ENCODE measurements at places on chromosomes 1 and 21.
A peak's percentile ranks its signal among the peaks of the same experiment; 100 is the strongest.

- DNase-seq: no peak
Measured at GRCh38 chr1:54325284-54325683, 80.9 kb downstream of the SSBP3 start.

DNA sequence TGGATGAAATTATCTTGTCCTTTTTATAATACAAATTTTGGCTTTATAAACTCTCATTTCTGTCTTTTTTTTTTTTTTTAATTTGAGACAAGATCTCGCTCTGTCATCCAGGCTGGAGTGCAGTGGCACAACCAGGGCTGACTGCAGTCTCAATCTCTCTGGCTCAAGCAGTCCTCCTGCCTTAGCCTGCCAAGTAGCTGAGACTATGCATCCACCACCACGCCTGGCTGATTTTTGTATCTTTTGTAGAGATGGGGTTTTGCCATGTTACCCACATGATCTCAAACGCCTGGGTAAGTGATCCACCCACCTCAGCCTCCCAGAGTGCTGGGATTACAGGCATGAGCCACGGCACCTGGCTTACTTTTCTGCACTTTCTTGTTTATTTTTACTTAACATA lies 7.5 kb downstream of the TOR1AIP1 start:
- no peak for DNase-seq

DNA sequence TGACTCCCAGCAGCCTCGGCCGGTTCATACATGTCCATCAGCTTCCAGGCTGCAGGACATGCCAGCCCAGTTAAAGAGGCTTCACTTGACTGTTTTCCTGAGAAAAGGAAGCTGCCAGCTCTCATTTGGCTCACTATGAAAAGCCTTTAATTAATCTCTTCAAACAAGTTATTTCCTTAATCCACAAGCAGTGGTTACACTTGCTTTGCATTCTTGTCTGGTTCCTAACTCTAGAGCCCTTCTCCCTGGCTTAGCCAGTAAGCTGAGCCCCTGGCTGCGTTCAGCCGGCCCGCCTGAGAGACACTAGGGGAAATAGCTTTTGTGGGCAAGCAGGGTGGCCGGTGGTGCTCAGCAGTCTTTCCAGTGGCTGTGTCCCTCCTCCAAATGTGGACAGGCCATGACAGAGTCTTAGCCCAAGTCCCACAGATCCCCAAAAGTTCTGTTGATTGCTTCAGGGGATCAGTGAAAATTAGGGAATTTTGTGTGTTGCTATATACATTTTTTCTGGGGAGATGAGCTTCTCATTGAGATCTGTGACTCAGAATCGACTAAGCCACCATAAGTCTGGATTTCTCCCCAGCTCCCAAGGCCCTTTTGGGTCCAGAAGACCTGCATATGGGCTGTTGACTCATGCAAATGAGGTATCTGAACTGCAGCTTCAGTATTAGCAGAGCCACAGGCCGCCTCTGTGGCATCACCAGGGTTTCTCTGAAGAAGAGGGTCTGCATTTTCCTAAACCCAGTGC lies 10.1 kb downstream of the ATF3 start:
- DNase-seq: no peak

DNA sequence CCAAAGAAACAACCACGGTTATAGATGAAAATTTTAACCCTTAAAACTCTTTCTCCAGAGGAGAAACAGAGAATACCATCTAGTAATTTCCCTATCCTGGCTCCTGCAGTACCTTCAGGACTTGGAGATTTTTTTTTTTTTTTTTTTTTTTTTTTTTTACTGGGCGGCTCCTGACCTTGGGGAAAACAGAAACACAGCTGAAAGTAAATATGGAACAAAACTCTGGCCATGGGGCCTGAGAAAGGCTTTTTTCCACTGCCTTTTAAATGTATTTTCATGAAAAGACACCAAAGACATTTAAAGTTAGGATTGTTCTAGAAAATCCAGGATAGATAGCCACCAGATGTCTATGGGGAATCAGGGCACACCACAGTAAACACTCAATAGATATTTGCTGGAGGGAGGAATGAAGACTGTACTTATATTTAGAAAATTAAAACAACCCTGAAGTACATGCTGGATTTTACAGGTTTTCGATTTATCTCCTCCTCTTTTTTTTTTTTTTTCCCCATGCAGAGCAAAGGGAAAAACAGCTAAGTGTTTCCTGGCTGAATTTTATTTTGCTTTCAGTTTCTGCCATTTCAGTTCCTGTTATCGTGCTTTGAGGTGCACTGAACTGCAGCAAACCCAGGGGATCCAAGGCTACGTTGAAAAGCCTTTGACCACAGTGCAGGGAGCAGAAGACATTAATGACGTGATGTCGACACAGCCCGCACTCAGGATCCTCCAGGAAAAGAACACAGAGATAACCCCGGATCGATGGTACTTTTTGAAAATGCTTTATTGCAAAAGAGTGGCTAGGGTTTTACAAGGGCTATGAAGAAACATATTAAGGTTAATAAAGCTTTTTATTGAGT lies 35.7 kb upstream of the CNN3 start:
- DNase-seq: no peak

DNA sequence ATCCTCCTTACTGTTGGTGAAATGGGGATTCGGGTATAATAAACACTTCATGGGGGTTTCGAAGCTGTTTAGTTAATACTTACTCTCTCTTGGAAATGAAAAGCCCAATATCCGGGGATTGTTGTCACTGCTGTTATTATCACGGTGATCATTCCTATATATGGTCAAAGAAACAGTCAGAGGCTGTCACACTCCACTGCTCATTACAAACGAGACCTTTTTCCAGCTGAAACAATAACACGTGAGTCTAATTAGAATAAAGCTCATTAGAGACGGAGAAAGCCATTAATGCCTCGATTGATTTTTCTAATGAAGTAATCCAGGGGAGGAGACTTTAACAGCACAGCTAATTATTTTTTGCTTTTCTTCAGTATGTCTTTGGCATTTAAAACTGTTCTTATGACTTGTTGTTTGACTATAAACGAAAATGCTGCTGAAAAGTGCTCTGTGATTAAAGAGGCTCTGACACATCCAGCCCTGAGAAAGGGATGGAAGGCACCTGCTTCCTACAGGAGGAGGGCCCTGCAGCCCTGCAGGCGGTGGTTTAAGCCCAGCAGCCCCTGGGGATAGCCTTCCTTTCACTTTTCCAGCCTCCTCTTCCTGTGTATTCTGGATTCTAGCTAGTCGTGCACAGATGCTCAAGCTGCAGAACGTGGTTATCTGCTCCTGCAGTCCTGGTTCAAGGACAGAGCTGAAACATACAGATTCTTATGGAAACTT lies 143.6 kb downstream of the EDEM3 start:
- DNase-seq: no peak

DNA sequence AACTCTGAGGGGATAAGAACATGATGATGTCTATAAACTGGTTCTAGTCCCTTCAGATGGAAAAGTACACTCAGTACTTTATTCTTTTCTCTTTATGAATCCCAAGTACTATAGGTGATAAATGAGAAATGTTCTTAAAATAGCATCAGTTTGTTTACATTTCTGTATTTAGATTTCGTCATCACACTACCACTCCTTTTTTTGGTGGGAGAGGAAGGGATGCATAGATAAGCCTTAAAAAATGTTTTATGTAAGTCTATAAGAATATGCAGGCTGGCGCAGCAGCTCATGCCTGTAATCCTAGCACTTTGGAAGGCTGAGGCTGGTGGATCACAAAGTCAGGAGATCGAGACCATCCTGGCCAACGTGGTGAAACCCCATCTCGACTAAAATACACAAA lies 144.8 kb downstream of the USP25 start:
- no peak for DNase-seq

GRCh38 chr1:181260271-181260670 lies 171.8 kb downstream of the IER5 start:
- DNase-seq: no peak

- DNase-seq: no peak
Measured at GRCh38 chr1:204685236-204686006, at the start of gene LRRN2. Gene LRRN2, minus strand, starts transcription at chr1:204685738. Its CDS starts 65,746 bp downstream, at chr1:204619992.

- DNase-seq: no peak
Measured at GRCh38 chr21:38356883-38357625, 100.3 kb downstream of the KCNJ15 start.

DNA sequence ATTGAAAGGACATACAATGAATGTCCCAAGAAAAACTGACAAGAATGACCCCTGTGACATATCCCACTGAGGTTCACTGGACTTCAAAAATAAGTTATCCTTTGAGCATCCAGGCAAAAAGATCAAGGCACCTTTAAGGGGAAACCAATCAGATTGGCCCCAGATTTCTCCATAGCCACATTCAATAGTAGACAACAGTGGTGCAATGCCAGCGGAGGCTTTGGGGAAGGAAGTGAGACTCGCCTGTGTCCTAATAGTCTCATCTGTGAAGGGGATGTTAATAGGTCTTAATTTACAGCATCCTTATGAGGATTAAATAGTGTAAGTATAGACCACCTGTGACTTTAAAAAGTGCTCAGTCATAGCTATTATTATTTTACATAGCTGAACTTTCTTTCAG lies 21.5 kb downstream of the RPL5 start:
- DNase-seq: no peak

GRCh38 chr1:73839922-73840321 lies 358.1 kb downstream of the LRRIQ3 start:
- DNase-seq: no peak

DNA sequence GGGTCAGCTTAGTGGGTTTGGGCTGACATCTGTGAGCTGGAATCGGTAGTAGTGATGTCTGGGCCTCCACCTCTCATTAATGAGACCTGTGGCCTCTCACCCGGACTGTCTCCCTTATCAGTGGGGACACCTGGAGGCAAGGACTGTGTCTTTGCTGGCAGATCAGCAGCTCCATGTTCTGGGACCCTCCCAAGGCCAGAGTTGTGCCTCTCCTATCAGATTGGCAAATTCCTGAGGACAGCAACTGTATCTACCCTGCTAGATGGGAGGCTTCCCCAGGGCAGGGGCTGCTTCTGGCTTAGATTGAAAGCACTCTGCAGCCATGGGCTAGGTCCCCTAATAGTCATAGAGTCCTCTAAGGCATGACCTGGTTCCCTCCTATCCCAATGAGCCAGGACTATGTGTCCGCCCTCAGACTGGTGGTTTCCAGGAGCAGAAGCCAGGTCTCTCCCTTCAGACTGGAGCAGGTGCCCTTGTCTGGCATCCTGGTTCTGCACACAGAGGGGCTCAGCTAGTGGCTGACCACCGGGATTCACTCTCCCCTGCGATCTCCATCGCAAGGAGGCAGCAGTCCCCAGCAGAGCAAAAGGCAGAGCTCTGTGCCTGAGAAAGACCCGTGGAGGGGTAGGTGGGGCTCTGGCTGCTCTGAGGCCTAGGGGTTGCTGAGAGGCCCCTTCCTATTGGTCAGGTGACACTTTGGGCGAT lies 5.8 kb downstream of the DRAXIN start:
- no peak for DNase-seq

- DNase-seq: no peak
Measured at GRCh38 chr1:167587342-167587741, 33.8 kb upstream of the CREG1 start.

GRCh38 chr1:17460219-17460618 lies 20.7 kb upstream of the RCC2 start:
- DNase-seq: no peak

GRCh38 chr1:234107416-234108021 lies 203.0 kb downstream of the SLC35F3 start:
- no peak for DNase-seq

- DNase-seq: no peak
Measured at GRCh38 chr1:85504417-85504816, 39.5 kb upstream of the DDAH1 start.

DNA sequence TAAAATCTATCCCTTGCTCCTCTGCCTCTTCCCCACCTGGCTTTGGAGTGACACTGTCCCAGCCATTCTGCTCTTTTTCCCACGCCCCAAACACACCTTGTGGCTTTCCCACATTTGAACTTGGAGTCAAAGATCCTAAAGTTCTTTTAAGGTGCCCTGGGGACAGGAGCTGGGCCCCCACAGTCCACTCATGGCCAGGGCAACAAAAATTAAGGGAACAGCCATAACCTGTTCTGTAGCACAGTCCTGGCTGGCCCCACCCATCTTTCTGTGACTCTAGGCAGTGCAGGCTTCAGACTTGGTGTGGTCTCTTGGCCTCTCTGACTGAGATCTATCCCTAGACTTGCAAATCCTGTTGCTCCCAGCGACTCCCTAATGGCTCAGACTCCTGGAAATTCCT lies 143.0 kb upstream of the MAGI3 start:
- DNase-seq: no peak

DNA sequence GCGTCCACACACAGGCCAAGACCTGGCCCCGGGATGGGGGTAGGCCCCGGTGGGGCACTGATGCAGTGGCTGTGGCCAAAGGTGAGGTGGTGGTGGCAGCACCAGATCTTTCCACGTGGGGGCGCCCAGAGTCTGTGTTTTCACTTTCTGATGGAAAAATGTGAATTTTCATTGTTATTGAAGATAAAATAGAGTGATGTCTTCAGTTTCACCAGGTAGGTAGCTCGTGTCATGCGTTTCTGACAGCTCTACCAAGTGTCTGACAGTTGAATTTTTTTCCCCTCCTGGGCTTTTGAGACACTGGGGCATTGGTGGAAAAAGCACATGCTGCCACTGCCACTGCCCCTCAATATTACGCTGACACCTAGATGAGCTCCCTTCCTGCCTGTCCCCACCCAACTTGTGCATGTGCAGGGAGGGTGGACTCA lies 40.0 kb upstream of the MAGOH start:
- peak; percentile 34 for DNase-seq

DNA sequence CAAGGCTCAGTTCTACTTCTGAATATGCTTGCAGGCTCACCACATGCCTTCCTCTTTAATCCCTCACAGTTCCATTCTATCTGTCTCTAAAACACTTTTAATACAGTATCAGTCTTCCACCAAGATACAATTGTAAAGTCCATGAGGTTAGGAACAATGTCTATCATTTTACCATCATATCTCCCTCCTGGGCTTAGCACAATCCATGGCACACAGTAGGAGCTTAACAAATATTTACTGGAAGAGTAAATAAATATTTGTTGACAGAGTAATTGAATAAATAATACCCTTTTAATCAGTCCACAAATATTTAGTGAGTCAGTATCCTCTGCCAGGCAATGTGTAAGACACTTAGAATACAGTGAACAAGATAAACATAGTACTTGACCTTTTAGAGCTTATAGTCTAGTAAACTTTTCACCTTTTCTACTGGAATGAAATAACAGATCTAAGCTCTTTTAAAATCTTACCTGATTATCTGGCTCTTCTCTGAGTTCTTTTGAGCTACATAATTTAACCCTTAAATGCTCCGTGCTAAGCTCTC lies 12.7 kb upstream of the GADD45A start:
- no peak for DNase-seq
